ENCODE measurements at places on chromosomes 4 and X.

GRCh38 chr4:76216975-76217814 lies 3.6 kb upstream of the SCARB2 start:
- no peak for DNase-seq

- no peak for DNase-seq
These were observed 43.3 kb downstream of the MTMR1 start for GRCh38 chrX:150736475-150736874.

GRCh38 chr4:3530663-3531254 lies 1.5 kb downstream of the LRPAP1 start:
- DNase-seq: no peak

DNA sequence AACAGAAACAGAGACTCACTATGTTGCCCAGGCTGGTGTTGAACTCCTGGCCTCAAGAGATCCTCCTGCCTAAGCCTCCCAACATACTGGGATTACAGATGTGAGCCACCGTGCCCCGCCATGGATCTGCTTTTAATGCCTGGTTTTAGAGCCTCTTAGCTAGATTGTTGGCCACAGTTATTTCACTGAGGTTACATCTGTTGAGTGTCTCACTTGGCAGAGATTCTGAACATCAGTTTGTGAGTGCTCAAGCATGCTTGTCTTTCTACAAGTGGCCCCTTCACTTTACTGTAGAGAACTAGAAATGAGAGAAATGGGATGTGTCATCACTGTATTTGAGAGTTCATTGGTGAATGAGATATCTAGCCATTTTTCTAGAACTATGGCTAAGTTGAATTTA lies 218.5 kb downstream of the APBB2 start:
- DNase-seq: no peak

DNA sequence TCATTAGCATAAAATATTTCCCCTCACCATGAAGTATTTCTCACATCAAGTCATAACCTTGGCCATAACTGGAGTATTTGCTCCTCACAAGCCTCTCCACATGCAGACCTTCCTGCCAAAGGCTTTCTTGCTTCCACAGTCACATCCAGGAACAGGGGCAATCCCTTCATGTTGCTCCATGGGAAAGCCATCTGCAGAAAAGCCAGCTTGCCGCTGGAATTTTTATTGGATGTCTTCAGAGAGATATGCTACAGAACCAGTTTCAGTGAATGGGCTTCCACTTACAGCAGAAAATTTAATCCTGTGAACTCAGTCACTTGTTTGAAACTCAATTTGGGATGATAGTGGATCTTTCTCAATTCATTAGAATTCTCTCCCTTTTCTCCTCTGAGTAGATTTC lies 3.2 kb upstream of the CDKN2AIP start:
- no peak for DNase-seq

- DNase-seq: no peak
These were observed 169.5 kb downstream of the ARHGAP10 start for GRCh38 chr4:147901388-147901787.

- peak; percentile 19 for DNase-seq
These were observed 39.4 kb upstream of the NDP start for GRCh38 chrX:44012484-44013096.

DNA sequence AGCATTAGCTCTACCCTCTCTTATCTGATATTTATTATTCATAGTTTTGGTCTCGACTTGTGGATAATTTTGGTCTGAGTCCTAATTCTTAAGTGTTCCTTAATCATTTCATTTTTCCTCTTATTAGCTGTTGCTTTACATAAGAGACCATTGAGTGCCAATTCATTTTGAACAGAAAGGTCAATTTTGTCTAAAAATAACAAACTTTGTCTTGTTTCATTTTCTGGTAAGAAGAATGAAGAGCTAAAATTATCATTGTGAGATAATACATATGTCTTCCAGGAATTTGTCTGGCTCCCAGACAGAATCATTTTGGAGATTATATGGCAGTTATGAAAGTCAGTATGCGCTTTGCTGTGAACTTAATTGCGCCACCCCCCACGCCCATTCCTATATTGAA lies 1471.8 kb downstream of the PCDH7 start:
- no peak for DNase-seq

GRCh38 chr4:88938138-88938537 lies 118.8 kb downstream of the FAM13A start:
- DNase-seq: no peak

DNA sequence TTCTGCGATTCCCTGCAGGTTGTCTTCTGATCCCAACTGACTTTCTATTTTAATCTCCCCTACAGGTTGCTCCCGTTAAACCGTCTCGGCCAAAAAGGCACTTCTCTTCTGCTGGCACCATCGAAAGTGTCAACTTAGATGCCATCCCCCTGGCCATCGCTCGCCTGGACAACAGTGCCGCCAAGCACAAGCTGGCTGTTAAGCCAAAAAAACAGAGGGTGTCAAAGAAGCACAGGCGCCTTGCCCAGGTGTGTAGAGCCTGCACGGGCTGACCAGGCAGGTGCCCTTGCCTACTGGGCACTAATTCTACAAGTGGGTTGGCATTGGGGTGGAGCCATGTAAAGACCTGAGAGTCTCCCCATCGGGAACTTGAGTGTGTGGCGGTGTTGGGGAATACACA lies 74.2 kb downstream of the AASDH start:
- DNase-seq: no peak

DNA sequence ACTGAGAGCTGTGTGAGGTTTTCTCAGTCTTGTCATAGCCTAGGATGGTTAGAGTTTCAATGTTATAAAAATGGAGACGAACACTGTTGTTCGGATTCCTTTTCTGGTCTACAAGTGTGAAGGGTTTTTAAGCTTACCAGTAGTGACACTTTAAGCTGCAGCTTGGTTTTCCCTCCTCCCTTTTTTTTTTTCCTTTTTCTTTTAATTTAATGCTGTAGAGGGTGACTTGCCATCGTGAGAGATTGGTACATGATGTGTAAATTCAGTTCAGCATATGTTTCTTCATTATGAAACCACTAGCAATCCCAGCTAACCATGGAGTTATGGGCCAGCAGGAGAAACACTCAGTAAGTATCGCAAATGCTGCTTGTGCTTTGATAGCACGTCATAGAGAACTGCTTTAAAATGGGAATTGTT lies 165.0 kb downstream of the RAPGEF2 start:
- no peak for DNase-seq

- no peak for DNase-seq
These were observed 475.7 kb upstream of the SLIT2 start for GRCh38 chr4:19776021-19776459.

DNA sequence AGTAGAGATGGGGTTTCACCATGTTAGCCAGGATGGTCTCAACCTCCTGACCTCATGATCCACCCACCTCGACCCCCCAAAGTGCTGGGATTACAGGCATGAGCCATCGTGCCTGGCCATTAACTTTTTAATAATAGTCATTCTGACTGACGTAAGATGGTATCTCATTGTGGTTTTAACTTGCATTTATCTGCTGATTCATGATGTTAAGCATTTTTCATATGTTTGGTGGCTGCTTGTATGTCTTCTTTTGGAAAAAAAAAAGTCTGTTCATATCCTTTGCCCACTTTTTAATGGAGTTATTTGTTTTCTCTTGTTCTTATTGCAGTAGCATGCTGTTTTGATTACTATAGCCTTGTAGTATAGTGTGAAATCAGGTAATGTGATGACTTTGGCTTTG lies 45.8 kb downstream of the ANXA10 start:
- no peak for DNase-seq

DNA sequence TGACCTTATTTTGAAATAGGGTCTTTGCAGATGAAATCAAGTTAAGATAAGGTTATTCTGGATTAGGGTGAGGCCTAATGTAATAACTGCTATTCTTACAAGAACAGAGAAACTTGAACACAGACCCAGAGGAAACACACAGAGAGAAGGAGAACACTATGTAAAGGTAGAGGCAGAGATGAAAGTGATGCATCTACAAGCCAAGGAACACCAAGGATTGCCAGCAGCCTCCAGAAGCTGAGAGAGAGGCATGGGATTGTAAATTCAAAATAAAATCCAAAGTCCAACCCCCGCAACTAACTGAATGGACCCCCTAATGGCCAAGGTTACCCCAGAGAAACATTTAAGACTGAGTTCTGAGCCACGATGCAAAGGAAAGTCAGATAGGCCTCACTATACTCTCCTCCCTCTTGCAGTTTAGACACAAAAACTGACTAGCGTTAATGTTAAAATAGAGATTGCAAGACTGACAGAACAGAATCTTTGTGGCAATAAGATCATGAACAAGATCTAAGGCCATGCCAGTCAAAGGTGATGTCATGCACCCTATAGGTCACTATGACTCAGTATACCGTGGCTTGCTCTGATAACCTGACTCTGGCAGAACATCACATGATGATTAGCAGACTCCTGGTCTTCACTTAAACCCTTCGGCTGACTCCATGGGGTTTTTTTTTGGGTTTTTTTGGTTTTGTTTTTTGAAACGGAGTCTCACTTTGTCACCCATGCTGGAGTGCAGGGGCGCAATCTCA lies 42.9 kb downstream of the DDX60L start:
- DNase-seq: no peak

- DNase-seq: no peak
These were observed 15.2 kb upstream of the PCYT1B start for GRCh38 chrX:24662352-24662751.

GRCh38 chrX:13899607-13900006 lies 82.7 kb upstream of the GPM6B start:
- DNase-seq: no peak

- DNase-seq: no peak
These were observed 63.0 kb downstream of the PRSS12 start for GRCh38 chr4:118289794-118290193.

DNA sequence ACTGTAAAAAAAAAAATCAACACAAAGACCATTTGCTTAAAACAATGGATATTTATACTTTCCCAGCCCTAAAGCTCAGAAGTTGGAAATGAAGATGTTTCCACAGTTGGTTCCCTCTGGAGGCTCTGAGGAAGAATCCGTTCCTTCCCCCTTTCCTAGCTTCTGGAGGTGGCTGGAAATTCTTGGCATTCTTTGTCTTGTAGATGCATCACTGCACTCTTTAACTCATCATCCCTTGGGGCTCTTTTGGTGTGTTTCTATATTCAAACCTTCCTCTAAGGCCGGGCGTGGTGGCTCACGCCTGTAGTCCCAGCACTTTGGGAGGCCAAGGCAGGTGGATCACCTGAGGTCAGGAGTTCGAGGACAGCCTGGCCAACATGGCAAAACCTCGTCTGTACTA lies 78.7 kb downstream of the VCX3A start:
- no peak for DNase-seq

- no peak for DNase-seq
These were observed 18.3 kb downstream of the ADGRG4 start for GRCh38 chrX:136318895-136319597.

GRCh38 chrX:69503228-69503781 lies 821 bp upstream of the NALF2 start:
- DNase-seq: no peak

- no peak for DNase-seq
These were observed 261.5 kb upstream of the AGTR2 start for GRCh38 chrX:115909017-115909416.

DNA sequence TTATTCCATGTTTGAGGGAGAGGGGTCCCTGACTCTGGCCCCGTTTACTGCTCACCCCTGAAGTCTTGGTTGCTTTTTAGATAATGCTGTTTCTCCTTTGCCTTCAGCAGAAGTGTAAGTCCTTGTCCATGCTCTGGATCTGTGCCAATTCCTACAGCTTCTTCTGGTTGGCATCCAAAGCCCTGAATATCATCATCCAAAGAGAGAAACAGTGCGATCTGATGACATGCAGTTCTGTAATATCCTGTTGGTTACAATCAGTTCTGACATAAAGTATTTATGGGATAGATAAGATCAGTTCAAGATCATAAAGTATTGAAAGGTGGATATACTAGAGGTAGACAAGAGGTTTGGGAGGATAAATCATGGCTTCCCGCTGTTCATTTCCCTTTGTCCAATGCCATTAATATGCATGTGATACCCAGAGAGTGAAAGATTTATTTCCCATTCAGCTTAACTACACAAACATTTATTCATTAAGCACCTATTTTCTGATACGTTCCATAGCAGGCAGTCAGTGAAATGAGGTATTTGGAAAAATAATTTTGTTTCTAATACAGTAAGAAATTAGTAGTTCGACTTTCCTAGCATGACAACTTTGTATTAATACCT lies 53.2 kb upstream of the TMEM150C start:
- DNase-seq: no peak

- DNase-seq: no peak
These were observed 329.4 kb downstream of the HNRNPD start for GRCh38 chr4:82044141-82044993.

DNA sequence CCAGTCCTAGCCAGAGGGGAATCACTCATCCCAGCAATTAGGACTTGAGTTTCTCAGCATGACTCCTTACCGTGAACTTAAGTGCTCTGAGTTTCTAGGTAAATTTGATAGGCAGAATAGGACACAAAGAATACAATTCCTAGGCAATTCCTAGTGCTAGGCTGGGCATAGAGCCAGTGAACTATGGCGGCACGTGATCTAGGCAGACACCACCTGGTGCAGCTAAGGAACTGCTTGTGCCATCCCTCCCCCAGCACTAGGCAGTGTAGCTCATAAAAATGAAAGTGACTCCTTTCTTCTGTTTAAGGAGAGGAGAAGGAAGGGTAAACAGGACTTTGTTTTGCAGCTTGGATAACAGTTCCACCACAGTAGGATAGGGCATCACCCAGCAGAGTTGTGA lies 736.3 kb upstream of the PCDH7 start:
- DNase-seq: no peak

GRCh38 chrX:46618947-46619346 lies 45.4 kb downstream of the CHST7 start:
- no peak for DNase-seq

- no peak for DNase-seq
These were observed 15.2 kb downstream of the HSD17B11 start for GRCh38 chr4:87375719-87376291.

- peak; percentile 38 for DNase-seq
These were observed 2.9 kb downstream of the HCFC1 start for GRCh38 chrX:153968754-153969124.

- DNase-seq: no peak
These were observed 213.1 kb upstream of the FAT1 start for GRCh38 chr4:186936496-186937375.

DNA sequence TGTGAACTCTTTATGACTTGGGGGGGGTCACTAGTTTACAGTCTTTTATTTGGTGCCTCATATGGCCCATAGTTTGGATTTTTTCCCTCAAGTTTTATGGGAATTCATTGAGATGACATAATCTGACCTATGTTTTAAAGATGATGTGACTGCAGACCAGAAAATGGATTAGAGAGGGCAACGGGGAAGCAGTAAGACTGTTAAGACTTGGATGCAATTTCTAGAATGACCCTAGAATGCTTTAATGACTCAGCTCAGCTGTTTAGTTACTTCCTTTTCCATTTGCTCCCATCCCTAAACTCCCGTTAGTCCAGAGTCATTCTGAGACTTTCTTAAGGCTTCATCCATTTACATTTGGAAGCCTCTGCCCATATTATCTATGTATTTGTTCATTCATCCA lies 59.9 kb upstream of the PDGFRA start:
- DNase-seq: no peak

GRCh38 chr4:163072222-163072621 lies 94.5 kb downstream of the NAF1 start:
- no peak for DNase-seq

All from activated CD4-positive, alpha-beta T cell treated with anti-CD3 and anti-CD28 coated beads for 4 hours (primary cell).